ENCODE measurements at places on chromosomes 7 and 10.

DNA sequence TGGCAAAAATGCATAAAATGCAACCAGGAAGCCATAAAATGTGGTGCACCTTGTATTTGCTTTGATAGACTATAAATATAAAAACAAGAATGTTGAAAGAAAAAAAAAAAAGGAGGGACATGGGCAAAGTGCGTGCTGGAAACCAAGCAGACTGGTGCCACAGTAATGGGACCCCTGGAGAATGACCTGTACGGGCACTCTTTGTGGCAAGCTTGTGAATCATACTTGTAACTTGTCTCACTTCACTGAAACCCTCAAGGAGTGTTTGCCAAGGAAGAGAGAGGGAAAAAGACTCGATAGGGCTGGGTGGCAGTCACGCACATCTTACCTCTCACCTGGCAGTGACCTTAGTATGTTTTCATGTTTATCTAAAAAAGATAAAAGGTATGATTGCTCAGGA lies 1183.6 kb downstream of the GATA3 start:
- DNase-seq: no peak

DNA sequence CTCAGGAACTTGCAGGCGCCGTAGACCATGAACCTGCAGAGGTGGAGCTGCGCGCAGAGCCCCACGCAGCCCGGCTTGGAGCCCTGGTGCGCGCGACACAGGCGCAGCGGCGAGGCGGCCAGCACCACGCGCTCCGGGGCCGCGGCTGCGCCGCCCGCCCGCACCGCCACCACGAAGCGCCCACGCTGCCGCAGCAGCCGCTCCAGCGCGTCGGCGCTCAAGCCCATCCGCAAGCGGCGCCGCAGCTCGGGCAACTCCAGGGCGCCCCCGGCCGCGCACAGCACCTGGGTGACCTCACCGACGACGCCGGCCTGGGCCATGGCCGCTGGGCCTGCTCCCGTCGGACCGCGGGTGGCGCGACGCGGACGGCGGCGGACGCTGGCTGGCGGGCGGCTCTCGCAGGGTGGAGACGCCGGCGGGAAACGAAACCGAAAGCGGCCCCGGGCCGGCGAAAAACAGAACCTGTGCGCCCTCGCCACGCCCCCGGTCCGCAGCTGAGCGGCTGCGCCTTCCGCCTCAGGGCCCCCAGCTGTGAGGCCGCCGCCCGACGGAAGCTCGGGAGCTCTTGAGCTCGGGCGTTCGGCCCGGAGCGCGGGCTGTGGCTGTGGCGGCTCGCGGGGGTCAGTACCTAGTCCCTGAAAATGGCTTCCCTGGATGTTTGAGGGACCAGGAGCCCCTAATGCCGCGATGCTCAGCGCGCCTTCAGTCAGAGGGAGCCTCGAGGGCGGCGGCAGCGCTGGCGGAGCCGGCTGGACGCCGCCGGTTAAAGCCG lies at the start of gene PARP12:
PARP12 (minus strand) TSS at position 424 of the 772 bp plus-strand sequence; CDS start at position 320, 104 bp downstream.
- peak; percentile 64 for DNase-seq

DNA sequence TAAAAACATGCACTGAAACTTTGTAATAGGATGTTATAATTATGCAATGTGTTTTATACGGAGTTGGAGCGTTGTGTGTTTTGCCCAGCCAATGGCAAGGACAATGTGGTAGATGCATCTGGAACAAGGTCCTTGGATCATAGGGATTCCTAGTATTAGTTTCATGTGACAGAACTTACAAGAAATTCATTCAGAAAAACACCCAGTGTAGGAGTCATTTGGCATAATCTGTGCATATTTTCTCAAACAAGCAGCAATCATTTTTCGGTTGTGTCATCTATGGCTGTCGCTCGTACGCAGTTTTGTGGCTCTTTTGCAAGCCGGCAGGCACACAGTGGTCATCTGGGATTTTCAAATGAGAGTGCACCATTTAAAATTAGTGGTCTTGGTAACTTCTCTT lies 19.8 kb downstream of the CREB5 start:
- DNase-seq: no peak

- no peak for DNase-seq
Measured at GRCh38 chr10:100004805-100005510, 4.8 kb downstream of the DNMBP start.

GRCh38 chr7:55065511-55066229 lies 46.9 kb downstream of the EGFR start:
- DNase-seq: no peak

- no peak for DNase-seq
Measured at GRCh38 chr7:137345799-137346449, 2.4 kb upstream of the PTN start.

All from GM04504 (cell line).